Left cardiac atrium (tissue), 4 donors: ENCODE measurements at places on chromosomes 11 and 22.

GRCh38 chr11:135075740-135076139, 663.7 kb upstream of the B3GAT1 start:
- peak; percentile 58 for DNase-seq

- peak; percentile 68 for DNase-seq
These were observed at the start of gene VWCE for GRCh38 chr11:61294717-61295595. Gene VWCE (minus strand): TSS chr11:61295316. CDS start chr11:61295037, 279 bp downstream.

DNA sequence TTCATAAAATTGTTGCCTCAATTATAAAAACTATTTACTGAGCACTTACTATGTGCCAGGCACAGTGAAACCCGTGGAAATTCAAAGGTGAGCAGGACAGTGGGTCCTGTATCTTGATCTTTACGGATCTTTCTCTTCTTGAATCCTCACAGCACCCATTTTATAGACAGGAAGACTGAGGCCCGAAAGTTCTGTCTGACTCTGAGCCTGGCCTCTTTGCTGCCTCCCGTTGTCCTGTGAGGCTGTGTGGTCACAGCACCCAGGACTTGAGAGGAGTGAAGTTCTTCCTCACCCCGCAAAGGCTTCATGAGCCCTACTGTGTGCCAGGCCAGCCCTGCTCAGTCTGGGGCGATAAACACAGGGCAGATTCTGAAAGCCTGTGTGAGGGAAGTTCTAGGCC, 13.4 kb upstream of the MN1 start:
- no peak for DNase-seq

DNA sequence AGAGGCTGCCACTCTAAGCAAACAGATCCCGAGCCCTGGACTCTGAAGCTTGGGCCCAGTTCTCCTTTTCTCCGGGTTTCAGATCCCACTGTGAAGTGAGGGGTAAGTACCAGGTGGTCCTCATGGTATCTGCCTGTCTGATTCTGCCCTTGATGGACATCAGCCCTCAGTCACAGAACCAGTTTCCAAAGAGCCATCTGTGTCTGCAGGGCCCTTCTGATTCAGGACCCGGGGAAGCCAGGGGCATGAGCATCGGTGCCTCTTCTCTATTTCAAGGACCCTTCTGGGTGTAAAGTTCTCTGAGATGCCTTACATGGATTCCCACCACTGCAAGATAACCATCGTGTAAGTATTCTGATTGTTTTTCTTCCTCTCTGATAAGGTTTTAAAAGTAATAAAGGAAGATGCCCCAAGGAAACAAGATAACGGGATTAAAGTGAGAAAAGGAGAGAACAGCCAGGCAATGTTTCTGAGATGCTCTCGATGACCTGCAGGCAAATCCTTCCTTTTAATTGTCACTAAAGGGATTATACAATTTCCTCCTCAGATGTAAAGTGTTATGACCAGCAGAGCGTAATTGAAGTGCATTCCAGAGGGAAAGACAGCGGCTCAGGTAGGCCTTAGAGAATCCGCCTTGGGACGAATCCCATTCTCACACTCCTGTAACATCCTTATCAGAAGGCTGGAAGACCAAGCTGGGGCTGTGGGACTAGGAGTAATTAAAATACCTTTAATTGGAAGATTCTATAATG, 924.3 kb downstream of the TBC1D22A start:
- no peak for DNase-seq

DNA sequence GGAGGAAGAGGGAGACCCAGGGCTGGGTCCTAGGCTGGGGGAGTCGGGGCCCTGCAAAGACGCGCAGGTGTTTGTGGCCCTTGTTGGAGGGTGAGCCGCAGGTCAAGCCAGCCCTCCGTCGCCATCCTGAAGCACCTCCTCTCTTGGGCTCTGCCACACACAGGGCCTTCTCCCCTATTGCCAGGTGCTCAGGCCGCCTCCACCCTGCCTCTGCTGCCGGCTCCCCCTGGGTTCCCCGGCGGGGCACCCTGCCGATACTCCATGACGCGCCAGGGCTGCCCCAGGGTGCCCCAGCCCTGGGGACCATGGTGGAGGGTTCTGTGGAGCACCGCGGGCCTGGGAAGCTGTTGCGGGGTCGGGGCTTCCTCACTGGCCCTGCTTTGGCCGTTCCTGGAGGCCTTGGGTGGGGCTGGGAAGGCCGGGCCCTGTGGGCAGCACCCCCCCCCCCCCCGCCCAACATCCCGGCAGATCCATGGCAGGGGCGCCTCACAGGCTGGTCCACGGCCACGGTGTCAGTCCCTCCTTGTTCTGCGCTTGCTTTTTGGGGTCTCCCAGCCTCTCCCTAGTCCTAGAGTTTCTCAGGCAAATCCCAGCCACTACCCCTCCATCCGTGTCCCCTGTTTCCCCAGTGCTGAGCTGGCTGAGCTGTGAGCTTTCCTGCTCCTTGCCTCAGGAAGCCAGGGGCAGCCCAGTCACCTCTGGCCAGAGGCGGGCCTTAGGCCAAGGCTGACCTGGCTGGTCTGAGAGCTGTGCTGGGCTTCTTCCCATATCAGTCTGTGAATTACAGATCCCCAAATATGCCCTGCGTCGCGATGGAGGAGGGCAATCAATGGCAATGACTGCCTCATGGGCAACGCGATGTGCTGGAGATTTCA, 2.3 kb upstream of the ADORA2A start:
- no peak for DNase-seq

DNA sequence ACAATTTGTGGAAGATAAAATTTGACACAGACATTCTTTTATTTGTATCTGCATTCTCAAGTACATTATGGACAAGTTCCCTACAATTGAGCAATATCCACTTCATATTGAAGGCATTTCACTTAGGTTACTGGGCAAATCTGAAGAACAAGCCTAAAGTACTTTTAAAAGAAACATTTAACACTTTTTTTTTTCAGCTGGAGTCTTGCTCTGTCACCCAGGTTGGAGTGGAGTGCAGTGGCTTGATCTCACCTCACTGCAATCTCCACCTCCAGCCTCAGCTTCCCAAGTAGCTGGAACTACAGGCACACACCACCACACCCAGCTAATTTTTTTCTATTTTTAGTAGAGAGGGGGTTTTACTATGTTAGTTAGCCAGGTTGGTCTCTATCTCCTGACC, 70.2 kb downstream of the OR4C45 start:
- DNase-seq: no peak

DNA sequence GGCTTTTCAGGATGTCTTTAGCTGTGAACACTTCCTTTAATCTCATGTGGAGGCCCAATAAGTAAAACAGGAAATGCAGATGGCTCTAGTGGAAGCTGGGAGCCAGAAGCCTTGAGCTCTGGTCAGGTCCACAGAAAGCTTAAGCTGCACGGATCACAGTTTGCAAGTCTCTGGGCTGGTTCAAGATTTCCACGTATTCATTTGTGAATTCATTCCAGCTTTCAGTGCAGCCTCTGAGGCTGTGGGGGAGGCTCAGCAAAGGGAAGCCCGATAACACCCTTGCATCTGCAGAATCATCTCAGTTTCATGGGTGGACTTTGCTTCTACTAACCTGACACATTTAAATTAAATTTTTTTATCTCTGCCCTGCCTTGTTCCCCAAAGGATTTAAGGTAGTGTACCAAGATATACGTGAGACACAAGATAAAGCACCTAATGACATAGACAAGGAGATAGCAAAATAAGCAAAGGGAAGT, 65.6 kb downstream of the ISX start:
- no peak for DNase-seq

DNA sequence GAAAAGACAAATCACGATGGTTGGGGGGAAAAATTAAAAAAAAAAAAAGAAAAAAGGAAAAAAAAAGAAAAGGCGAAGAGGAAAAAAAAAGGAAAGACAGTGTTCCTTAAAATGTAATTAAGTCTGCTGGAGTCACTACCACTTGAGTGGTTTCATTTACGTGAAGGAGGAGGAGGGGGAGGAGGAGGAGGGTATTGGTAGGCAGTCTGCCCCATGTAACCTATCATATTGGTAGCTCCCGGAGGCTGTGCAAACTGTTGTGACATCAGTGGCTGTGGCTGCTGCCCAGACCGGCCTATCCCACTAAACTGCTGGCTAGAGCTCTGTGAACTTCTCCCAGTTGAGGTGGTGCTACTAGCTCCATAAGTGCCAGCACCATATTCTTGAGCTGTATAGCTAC, 17.9 kb downstream of the KDELR3 start:
- DNase-seq: no peak

GRCh38 chr11:113603277-113604059, 102.6 kb downstream of the TMPRSS5 start:
- DNase-seq: peak; percentile 50

DNA sequence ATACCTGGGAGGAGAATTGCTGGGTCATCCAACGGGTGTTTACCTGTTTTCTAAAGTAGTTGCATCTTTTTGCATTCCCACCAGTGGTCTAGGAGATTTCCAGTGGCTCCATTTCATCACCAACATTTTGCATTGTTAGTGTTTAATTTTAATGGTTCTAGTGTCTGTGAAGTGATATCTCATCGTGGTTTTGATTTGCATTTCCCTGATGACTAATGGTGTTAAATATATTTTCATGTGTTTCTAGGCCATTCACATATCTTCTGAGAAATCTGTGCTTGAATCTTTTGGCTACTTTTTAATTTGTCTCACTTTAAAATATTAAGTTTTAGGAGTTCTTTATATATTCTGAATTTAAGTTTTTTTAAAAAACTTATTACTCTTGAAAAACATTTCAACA, 439.6 kb downstream of the TMEM135 start:
- no peak for DNase-seq

- no peak for DNase-seq
These were observed 14.8 kb downstream of the CD6 start for GRCh38 chr11:60985991-60986915.

GRCh38 chr22:17159504-17159951, 451 bp upstream of the HDHD5 start:
- DNase-seq: peak; percentile 55
